ENCODE measurements at places on chromosomes 3 and 15.

- no peak for DNase-seq
Measured at GRCh38 chr3:69097407-69098086, 12.8 kb downstream of the ARL6IP5 start.

- no peak for DNase-seq
Measured at GRCh38 chr3:128438488-128439072, 28.1 kb downstream of the DNAJB8 start.

DNA sequence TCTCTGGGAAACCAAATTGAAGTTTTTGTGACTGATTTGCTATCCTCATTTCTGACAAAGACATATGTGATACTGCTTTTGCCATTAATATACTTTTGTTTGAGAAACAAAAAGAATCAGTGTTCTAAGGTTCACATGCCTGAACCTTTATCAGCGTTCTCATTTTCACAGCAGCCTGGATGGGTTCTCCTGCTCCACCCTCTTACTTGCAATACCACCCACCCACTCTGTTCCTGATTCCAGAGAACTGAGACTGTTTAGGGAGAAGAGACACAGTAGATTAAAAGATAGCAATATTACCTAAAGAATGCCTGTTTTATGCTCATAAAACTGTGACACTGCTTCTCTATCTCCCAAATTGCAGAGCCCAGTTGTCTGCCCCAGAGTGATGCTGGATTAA, 25.8 kb upstream of the ARL6 start:
- no peak for DNase-seq

GRCh38 chr15:91552555-91552954, 301.0 kb upstream of the SLCO3A1 start:
- DNase-seq: no peak

DNA sequence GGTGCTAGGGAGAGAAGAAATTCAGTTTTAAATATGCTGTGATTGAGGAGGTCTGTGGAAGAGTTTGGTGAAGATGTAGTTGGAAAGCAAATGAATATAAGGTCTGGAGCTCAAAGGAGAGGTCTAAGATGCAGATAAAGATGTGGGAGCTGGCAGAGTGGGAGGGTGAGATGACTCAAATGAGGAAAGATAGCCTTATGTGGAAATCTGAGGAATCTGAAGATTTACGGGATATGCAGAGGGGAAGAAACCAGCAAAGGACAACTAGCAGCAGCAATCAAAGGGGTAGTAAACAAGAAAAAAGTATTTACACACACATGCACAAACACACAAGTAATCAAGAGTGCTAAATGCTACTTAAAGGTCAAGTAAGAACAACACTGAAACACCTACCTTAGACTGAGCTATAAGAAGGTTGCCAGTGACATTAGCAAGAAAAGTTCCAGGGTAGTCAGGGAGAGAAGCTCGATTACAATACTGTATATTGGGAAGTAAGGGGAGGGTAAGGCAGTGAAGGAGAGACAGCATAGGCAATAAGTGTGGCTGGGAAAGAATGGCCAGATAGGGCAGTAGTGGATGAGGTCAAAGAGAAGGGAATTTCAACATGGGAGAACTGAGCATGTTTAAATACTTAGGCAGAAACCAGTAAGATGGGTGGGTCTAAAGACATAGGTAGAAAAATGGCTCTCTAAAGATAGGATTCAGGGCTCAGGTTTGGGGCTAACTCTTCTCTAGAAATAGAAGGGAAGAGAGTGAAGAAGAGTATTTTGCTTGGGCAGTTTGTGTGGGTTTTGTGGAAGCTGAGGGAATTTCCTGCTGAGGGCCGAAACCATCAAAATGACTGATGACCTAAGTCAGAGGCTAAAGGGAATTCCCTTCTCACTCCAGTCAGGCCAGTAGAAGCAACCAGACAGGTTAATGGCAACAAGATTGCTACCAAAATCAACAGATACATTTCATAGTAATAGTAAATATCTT, 8.9 kb downstream of the CMTM6 start:
- no peak for DNase-seq

- no peak for DNase-seq
Measured at GRCh38 chr15:99503411-99503810, 62.4 kb upstream of the MEF2A start.

- DNase-seq: no peak
Measured at GRCh38 chr15:58522391-58522790, 90.6 kb downstream of the LIPC start.

GRCh38 chr3:122594025-122594424, 16.6 kb downstream of the PARP15 start:
- DNase-seq: no peak

DNA sequence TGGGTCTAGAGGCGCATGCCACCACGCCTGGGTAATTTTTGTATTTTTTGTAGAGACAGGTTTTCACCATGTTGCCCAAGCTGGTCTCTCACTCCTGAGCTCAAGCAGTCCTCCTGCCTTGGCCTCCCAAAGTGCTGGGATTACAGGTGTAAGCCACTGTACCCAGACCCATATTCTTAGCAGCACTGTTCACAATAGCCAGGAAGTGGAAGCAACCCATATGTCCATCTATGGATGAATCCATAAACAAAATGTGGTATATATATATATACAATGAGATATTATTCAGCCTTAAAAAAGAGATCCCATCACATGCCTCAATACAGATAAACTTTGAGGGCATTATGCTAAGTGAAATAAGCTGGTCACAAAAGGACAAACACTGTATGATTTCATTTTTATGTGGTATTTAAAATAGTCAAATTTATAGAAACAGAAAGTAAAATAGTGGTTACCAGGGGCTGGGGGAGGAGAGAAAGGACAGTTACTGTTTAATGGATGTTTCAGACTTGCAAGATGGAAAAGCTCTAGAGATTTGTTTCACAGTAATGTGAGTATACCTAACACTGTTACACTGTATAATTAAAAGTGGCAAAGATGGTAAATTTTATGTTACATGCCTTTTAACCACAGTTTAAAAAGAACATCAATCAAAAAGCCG, 35.7 kb upstream of the GRAMD1C start:
- peak; percentile 16 for DNase-seq

GRCh38 chr3:56522374-56522773, 34.6 kb upstream of the CCDC66 start:
- DNase-seq: no peak

GRCh38 chr3:157508461-157508860, 5.2 kb upstream of the VEPH1 start:
- no peak for DNase-seq

- DNase-seq: no peak
Measured at GRCh38 chr15:70088455-70088854, 9.3 kb downstream of the TLE3 start.

DNA sequence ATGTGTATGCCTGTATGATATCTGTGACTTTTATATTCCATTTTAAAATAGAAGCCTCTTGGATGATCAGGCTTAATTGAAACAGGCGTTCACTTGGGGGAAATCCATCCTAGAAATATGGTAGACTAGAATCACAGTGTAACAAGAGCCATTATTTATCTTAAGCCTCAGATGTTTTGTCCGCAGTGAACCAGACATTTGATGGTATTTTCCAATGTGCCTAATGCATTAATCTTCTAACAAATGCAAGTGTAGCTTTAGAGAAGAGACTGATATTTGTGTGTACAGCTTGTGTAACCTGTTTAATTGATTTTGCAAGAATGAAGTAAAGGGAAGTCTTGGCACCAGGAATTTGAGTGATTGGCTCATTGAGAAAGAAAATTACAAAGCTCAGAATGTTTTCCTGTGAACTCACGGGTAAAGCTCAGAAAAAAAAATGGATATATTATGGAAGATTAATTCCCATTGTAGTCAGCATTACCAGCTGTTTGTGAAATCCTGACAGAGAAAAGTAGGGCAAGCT, 155.7 kb downstream of the SV2B start:
- no peak for DNase-seq

- no peak for DNase-seq
Measured at GRCh38 chr15:99114511-99115299, 9.8 kb downstream of the SYNM start.

GRCh38 chr15:95825208-95825607, 505.3 kb upstream of the NR2F2 start:
- DNase-seq: no peak

DNA sequence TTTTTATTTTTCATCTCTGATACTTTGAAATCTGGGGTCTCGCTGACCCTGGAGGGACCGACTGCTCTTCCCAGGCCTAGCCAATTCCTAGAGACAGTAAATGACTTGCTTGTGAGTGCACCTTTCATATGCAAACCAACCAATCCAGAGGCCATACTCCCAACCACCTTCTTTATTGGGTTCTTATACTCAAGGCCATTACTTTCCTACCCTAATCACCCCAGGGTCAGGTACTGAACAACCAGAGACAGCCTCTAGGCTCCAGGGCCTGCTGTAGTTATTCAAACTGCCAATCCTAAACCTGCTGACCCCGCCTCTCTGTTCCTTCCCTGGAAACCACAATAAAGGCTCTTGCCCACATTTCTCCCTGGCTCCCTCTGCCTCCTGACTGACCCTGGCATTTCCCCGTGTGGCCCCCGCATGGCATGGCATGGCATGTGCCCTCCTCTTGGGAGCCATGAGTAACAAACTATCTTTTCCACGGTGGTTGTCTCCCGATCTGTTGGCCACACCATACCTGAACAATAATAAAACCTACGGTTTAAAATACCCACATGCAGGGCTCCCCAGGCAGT, 42.9 kb downstream of the ADCY5 start:
- DNase-seq: no peak

- DNase-seq: no peak
Measured at GRCh38 chr15:101543926-101544612, 54.6 kb upstream of the PCSK6 start.

- no peak for DNase-seq
Measured at GRCh38 chr15:62647843-62648505, 394.6 kb upstream of the TPM1 start.

- DNase-seq: no peak
Measured at GRCh38 chr3:291028-291427, 94.5 kb downstream of the CHL1 start.
